ENCODE measurements at places on chromosomes 12 and 14.
A peak's percentile ranks its signal among the peaks of the same experiment; 100 is the strongest.

- DNase-seq, result no peak
Measured at GRCh38 chr14:73339206-73339605, 101.9 kb downstream of the PAPLN start.

GRCh38 chr12:3545121-3545796 lies 54.3 kb downstream of the PRMT8 start:
- DNase-seq, result no peak

GRCh38 chr12:129873833-129874208 lies 30.0 kb downstream of the TMEM132D start:
- DNase-seq, result no peak

DNA sequence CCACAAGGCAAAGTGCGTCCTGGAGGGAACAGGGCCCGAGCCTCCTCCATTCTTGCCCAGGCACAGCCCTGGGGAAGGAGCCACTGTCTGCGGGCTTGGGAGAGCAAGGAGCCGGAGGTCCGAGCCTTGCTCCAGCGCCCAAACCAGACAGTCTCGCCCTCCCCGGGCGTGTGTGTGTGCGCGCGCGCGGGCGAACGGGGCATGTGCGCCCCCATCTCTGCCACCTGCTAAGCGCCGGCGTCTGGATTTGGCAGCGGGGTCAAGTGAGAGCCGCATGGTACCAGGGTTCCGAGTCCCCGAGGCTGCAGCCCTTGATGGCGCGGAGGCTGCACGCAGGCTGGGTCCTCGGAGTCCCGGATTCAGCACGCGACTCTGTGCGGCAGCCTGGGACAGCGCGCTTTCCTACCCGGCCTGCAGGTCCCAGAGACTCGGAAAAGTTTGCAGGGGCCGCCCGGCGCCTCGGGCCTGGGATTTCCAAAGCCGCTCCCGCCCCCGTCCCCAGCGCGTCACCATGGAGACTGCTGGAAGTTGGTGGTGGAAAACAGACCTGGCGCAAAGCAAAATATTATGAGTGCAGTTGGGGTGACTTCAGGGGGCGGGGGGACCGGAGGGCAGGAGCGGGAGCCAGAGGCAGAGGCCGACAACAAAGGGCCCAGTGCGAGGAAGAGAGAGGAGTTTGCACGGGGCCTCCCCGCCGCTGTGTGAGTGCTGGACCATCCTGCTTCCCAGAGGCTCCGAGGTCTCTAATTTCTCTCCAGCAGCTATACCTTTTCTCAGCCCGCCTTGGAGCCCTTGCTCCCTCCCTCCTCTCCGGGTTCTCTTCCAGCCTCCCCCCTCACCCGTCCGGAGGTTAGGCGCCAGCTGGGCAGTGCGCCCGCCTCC lies 4.2 kb downstream of the RFX4 start:
- DNase-seq, result no peak

- no peak for DNase-seq
Measured at GRCh38 chr12:98417266-98417665, 98.1 kb upstream of the TMPO start.

- no peak for DNase-seq
Measured at GRCh38 chr14:45194964-45195363, 58.0 kb downstream of the MIS18BP1 start.

GRCh38 chr12:13376610-13377373 lies 180.3 kb downstream of the EMP1 start:
- DNase-seq, result no peak

- no peak for DNase-seq
Measured at GRCh38 chr14:95496111-95496681, 20.3 kb downstream of the SYNE3 start.

DNA sequence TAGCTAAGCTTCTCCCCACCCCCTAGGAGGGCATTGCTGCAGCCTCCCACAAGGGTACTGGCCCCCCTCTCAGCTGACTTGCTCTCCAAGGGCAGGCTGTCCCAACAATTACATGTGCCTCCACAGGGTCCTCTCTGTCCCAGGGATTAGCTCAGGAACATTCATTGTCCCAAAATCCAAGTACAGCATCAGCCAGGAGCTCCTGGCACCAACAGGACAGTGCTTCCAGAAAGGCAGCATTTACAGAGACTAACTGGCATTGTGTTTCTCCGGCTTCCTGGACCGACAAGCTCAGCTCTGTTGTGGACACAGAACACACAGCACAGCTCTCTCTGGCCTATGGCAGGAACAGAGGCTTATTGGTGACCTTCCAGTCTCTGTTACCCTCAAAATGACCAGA lies 21.7 kb downstream of the ABCD4 start:
- DNase-seq, result no peak

DNA sequence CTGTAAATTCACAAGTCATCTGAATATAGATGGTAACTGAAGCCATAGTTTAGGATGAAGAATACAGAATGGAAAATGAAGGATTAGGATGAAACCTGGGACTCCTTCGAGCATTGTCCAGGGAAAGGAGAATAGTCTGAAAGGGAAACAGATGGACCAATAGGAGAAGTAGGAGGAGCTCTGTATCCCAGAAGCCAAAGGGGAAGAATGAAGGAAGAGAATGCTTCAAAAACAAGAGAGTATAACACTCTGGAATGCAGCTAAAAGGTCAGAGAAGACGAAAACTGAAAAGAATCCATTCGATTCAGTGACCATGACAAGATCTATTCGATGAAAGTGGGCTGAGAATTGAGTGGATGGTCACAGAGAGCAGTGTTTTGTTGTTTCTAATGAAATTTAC lies 1.0 kb downstream of the GMFB start:
- no peak for DNase-seq

DNA sequence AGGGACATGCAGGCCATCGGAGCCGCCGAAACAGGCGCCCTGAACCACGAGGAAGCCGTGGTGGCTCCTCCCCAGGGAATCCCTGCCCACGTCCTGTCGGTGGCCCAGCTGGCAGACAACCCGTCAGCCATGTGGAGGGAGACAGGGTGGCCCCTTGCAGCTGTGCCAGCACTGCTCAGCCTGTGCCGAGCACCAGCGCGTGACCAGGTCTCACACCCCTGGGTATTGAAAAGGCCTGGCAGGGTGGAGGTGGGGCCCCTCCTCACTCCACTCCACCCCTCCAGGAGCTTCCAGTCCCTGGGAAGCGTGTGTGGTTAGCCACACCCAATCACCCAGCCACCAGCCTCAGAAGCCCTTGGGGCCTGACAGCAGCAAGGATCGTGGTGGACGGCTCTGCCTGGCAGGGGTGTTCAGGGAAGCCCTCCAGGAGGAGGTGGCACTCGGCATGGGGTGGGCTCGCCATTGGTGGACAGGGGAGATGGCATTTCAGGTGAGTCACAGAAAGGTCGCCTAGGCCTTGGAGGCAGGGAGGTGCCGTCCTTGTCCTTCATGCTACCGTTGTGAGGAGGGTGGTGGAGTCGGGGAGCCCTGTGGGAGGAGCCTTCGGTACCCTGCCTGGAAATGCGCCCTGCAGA lies 12.3 kb upstream of the DLK1 start:
- no peak for DNase-seq

DNA sequence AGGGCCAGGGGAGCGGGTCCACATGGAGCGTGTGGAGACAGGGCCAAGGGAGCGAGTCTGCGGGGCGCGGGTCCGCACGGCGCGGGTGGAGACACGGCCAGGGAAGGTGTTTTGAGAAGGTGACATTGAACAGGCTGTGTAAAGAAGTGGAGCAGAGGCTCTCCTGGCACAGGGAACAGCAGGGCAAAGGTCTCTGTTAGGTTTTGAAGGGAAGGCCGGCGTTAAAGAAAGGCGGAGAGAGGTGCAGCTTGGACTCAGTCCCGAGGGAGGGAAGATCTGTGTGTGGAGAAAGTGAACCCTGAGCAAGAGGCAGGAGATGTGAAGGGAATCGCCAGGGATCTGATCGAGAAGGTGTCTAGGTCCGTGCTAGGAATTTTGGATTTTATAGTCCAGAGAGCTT lies 1.8 kb downstream of the PXMP2 start:
- no peak for DNase-seq

GRCh38 chr12:77968021-77968420 lies 137.3 kb downstream of the NAV3 start:
- no peak for DNase-seq

- DNase-seq, result peak; percentile 57
Measured at GRCh38 chr12:120903412-120904196, 554 bp downstream of the SPPL3 start.

DNA sequence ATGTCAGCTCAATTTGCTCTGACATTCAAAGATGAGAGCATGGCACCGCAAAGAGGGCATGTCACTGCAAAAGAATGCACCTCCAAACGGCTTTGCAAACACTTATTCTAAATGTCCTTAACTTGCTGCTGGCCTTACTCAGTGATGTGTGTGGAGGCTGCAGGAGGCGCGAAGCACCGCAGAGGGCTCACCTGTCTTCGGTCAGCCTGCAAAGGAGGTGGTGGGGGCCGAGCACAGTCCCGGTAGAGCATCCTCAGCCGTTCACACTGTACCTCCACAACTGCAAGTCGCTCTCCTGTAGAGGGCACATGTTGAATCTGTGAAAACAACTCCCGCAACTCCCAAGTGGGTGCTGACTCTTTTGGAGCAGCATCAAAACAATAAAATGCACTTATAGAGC lies 93.8 kb downstream of the TRAFD1 start:
- no peak for DNase-seq

DNA sequence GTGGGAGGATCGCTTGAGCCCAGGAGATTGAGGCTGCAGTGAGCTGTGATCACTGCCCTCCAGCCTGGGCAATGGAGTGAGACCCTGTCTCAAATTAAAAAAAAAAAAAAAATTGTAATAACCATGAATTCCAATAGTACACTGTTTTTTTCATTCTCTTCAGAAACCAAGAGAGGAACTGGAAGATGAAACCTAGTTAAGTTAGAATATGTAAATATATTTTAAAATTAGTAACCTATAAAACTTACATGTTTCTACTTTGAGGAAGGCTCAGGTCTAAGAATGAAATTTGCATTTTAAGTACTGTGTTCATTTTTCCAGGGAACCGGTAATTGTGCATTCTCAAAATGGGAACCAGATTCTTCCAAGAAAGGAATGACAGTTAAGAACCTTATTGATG lies 18.8 kb downstream of the KNTC1 start:
- DNase-seq, result no peak

DNA sequence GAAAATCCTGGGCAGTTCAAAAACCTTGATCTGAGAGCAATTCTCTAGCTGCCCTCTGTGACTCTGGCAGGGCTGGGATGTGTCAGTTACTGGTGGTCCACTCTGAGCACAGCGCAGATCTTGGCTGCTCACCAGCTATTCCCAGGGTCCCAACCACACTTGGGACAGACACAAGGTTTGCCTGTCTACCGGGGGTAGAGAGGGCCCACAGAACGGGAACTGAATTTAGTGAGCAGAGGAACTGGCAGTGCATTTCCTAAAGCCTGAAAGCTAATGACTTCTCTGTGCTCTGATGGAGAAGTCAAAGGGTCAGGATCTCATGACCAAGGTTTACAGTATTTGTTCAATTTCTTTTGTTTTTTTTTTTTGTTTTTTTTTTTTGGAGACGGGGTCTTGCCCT lies 2.6 kb downstream of the PDE6H start:
- DNase-seq, result no peak

- DNase-seq, result no peak
Measured at GRCh38 chr12:116366456-116366776, 88.9 kb upstream of the MED13L start.

DNA sequence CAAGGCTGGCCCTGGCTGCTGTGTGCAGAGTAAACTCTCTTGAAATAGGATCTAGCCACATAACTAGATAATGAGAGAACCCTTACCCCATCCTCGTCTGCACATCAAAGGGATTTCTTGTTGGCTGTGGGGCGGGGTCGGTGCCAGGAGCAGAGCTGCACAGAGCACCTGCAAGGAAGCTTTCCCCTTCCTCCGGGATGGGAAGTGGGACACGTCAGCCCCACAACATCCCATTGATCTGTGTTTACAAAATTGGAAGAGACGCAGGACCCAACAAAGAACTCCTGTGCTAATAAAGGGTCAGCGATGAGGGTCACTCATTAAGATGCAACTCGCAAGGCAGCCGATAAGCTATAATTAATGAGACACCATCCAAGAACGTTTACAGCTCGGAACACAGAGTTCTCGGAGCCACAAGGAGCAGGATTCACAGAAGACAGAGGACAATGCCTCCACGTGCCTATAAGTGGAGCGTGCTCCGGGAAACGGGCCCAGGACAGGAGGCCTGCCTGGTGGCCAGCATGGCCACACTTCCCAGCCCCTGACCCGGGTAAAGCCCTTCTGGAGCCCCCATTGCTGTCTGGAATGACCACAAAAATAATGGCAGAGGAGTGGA lies 171.5 kb downstream of the SLC15A4 start:
- no peak for DNase-seq

GRCh38 chr12:69423037-69423905 lies 46.9 kb upstream of the FRS2 start:
- no peak for DNase-seq

DNA sequence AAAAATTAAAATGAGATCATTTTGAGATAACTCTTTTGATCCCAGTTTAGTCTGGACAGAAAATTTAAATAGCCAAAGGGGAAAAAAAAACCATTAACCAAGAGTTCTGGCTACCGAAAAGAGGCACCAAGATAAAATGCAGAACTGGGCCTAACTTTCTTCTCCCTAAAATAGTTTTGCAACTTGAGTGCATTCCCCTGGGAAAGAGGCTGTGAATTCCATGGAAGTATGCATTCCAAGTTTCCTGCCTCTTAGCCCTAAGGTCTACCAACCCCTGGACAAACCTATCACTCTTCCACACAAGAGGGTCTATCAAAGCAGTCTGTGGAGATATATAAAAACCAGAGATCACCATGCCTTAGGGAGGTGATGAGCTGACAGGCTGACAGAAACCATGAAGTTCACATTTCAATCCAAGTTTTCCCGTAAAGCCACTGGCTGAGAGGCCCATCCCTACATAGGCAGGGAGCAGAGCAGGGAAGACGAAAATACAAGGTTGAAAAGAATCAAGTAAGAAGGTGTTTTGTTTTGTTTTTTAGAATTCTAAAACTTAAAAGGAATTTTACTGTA lies 33.8 kb downstream of the DCP1B start:
- no peak for DNase-seq

DNA sequence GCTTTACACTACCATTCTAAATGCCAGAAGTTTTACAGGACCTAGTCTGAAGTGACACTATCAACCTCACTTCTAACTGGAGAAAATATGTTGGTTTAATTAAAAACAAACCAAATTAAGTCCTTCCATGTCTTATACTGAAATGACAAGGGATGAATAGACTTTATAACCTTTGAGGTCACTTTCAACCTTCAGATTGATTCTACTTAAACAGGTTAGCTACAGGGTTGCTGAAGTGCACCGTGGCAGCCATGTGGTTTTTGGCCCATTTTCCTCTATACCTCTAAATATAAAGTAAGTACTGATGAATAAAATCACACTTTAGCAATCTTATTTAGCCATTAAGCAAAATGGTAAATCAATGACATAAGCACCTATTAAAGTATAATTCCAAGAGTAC lies 3.9 kb downstream of the SLC38A2 start:
- no peak for DNase-seq

DNA sequence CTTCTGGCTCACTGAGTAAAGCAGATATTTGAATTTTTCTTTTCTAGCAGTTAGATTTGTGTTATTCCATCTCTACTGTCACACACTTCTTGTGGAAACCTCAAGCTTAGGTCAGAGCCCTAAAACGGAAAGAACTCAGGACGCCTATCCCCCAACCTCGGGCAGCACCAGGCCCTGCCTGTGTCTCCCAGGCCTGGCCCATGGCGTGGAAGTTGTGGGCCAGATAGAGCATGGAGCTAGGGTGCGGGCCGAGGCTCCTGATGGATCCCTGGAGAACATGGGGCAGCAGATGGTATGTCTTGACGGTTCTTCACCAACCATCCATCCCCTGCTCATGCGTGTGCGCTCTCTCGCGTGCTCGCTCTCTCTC lies 20.6 kb downstream of the P2RX4 start:
- no peak for DNase-seq

GRCh38 chr12:6536894-6537579 lies 2.7 kb downstream of the GAPDH start:
- DNase-seq, result peak; percentile 17

All from stimulated activated CD4-positive, alpha-beta T cell treated with anti-CD3 and anti-CD28 coated beads, Interleukin-12 subunit alpha, Interleukin-12 subunit beta, amount 100 ng/mL, for 4 hours (primary cell).